ENCODE measurements at places on chromosomes 5 and 9.

GRCh38 chr9:4356306-4356705 is 56.4 kb upstream of the GLIS3 start:
- DNase-seq: no peak

DNA sequence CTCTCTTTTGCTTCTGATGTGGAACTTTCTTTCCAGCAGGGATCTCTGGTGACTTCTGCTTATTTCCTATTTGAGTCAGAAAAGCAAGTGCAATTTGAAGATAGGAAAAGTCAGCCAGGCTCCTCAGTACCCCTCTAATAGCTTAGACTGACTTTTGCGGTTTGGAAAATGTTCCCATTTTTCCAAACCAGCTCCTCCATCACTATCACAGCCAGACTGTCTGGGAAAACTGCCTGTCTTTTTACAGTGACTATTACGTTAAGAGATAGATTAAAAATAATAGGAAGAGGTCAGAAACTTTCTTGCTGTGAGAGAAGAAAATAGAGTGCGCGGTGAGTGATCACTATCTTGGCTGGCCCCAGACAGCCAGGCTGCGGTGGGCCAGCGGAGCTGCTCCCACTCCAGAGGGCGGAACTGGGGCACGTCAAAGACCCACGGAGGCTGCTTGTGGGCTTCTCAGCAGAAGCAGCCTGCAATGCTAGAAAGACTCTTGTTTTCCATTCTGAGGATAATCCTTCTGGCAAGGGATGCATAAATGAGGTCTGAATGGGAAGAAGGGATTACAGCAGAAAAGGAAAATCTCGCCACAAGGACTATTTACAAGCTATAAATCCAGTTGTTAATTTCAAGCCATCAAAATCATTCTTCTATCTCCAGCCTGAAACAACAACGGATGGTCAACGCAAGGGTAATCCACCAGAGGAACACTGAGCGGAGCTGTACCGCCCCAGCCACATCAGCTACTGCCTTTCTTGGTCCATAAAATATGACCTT is 151.0 kb upstream of the MSX2 start:
- no peak for DNase-seq

- no peak for DNase-seq
Observed at GRCh38 chr9:84003246-84003645, 22.6 kb downstream of the RMI1 start.

- no peak for DNase-seq
Observed at GRCh38 chr5:6583049-6583880, 49.6 kb downstream of the NSUN2 start.

DNA sequence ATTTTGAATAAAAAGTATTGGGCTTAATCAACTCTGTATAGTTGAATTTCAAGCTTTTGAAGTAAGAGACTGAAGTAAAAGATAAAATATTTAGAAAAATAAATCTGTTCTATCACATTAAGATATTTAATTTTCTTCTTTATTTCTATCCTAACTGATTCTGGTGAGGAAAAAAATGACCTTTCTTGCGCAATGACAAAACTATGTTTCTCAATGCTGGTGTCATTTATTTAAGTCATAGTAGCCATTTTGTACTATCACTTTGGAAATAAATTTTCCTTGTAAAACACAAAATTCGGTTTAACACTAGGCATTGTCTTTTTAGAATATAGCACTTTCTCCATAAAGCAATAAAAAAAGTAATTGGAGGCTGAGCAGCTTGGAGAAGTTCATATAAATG is 728.0 kb downstream of the CDH9 start:
- DNase-seq: no peak

- DNase-seq: no peak
Observed at GRCh38 chr5:95842854-95843544, 20.5 kb upstream of the GLRX start.

DNA sequence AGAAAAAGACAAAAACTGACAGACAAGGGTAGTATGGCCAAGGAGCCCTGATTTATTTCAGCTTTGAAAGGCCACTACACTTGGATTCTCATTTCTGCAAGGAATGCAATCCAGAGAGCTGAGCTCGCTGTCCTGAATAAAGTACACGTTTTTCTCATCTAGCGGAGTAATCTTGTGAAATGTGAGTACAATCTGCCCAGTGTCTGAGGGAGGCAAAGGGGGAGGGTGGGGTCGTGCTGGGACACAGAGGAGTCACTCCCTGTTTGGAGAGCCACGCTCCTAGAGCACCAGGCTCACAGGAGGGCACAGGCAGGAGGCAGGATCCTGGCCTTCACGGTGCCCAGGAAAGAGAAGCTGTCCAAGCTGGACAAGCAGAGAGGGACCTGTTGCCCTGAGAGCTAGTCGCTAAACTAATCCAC is 51.0 kb upstream of the IFNK start:
- DNase-seq: no peak

DNA sequence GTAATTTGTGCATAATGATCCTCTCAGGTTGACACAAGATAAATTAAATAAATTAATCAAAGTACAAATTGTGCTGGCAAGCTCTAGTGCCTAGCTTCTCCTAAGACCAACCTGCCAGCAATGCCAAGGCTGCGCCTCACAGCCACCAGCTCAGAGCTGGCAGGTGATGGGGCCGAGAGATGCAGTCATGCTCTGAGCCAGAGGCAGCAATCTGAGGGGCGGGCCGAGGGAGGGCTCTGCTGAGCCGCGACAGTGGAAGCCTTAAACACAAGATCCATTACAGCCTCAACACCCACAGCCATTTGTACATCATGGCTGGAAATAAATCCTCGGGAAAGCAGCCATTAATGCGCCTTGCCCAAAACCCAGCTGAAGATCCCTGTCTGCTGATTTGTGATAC is 20.3 kb downstream of the MED27 start:
- DNase-seq: no peak

DNA sequence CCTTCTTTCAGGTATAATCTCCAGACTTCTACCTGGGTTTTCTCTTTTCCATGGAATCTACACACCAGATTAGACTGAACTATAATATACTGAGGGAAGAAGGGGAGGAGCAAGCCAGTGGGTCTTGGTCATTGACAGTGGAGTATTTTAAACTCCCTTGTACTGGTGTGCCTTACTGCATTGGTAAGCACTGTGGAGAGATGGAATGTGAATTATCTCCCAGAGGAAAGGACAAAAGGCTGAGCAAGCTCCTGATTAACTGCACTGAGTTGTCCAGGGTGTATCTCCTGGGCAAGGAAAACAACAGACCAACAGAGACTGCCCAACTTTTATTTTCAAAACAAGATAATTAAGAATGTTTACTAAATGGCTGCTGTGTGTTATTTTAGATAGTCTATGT is 29.8 kb upstream of the SLCO6A1 start:
- no peak for DNase-seq

GRCh38 chr5:129803403-129803802 is 55.5 kb downstream of the MINAR2 start:
- no peak for DNase-seq

GRCh38 chr9:76725011-76725546 is 39.2 kb upstream of the PCA3 start:
- DNase-seq: no peak

GRCh38 chr5:37015795-37016666 is 139.5 kb downstream of the NIPBL start:
- no peak for DNase-seq

GRCh38 chr9:129202613-129203555 is 24.8 kb upstream of the IER5L start:
- no peak for DNase-seq

DNA sequence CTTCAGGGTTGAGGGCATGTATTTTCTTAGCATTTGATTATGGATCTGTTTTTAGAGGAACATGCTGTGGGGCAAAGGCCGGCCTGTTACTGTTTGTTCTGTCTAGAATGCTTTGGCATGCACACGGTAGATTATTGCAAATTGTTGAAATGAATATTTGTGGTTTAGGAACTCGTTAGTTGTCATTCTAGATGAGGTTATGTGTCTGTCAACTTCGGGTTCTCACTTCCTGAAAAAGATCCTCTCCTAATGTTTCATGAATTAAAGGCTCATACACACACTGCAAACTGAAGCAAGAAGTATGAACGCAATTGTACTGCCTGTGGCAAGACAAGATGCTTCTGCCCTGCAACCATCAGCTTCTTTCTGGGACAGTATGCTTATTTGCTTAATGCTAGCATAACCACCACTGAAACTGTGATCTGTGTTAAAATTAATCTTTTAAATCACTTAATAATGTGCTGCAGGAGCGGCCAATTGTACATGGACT is 99.6 kb downstream of the BASP1 start:
- no peak for DNase-seq

DNA sequence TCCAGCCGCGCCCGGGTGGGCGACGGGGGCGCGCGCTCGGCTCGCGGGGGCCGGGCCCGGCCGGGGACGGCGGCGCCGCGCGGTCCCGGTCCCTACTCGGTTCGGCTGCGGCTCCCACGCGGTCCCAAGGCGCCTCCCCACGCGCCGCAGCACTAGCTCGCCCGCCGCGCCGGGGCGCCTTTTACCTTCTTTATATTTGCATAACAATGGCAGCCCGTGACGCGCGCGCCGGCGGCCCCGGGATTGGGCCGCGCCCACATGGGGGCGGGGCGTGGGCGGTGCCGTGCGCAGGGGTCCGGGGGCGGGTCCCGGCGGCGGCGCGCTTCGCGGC is at the start of gene NRARP:
NRARP (minus strand) TSS at position 154 of the 331 bp plus-strand sequence. CDS start 343 bp downstream, outside the sequence.
- no peak for DNase-seq

- peak; percentile 83 for DNase-seq
Observed at GRCh38 chr5:160837749-160838593, 14.0 kb downstream of the ATP10B start.

- no peak for DNase-seq
Observed at GRCh38 chr9:86975036-86975435, 27.7 kb upstream of the GAS1 start.

DNA sequence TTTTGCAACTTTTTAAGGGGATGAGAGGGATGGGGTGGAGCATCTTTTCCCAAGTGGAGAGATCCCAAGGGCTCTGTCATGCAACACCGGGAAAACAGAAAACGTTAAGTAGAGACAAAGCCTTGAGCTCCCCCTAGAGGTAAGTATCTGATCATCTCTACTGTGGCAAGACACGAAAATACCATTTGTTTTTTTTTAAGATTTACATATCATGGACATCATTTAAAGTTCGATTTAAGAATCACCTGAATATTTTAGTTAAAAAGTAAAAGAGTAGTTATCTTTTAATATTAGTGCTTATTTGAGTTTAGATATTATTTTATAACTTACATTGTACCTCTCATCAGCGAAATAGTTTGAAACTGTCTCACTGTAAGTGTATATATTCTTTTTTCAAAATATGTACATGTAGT is 200.4 kb downstream of the LRRC70 start:
- no peak for DNase-seq

GRCh38 chr5:90484540-90484939 is 9.9 kb downstream of the POLR3G start:
- no peak for DNase-seq

- no peak for DNase-seq
Observed at GRCh38 chr9:89749500-89750116, 144.8 kb downstream of the GADD45G start.

GRCh38 chr5:9712506-9712905 is 82.4 kb upstream of the TAS2R1 start:
- peak; percentile 77 for DNase-seq

GRCh38 chr9:23789529-23790254 is 36.3 kb downstream of the ELAVL2 start:
- no peak for DNase-seq

DNA sequence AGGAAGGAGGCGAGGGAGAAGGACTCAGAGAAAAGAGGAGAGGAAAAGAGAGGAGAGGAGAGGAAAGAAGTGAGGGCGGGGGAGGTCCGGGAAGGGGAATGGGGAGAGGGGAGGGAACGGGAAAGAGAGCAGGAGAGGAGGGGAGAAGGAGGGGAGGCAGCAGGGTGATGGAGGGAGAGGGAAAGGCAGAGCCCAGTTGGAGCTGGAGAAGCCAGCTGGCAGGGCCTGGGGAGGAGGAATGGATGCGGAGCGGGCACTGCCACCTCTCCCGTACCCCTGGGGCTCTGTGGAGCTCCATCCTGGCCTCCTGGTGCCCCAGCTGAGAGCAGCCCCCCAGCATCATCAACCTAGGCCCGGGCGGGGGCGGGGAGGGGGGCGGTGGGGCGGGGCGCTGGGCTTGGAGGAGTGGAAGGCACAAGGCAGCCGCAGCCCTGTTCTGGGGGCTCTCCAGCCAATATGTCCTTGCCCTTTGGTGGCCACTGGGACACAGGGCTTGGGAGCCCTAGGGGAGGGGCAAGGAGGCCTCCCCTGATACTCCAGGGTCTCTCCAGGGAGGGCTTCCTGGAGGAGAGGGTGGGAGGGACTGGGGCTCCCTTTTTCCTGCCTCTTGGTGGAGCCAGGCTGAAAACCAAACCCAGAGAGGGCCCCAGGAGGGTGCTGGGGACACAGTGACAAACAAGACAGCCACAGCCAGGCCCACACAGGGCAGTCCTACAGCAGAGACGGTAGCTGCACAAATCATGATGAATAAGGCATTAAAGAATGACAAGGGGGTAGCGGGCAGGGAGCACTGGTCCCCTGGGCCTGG is 123.7 kb downstream of the C9orf50 start:
- no peak for DNase-seq

GRCh38 chr5:5969942-5970483 is 408.3 kb downstream of the MED10 start:
- no peak for DNase-seq

- DNase-seq: peak; percentile 26
Observed at GRCh38 chr9:77486968-77487367, 161.2 kb downstream of the GNA14 start.

- DNase-seq: no peak
Observed at GRCh38 chr5:133928587-133929393, 39.6 kb downstream of the C5orf15 start.

DNA sequence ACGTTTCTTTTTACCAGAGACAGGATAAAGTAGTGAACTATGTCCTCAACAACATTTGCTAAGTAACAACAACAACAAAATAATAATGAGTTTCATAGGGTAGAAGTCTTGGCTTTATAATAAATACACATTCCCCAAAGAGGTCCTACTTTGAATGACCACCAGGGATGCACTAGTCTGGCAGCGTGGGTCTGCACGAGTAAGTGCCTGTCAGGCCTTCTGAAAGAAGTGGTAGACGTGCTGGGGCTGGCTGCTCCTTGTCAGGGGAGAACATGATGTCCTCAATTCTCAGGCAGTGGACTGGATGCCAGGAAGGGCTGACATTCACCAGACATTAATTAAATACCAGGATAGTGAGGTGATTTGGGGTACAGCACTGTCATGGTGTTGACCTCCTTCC is 331.1 kb downstream of the TMEM38B start:
- DNase-seq: no peak

- DNase-seq: no peak
Observed at GRCh38 chr9:133864011-133864410, 125.9 kb upstream of the SARDH start.

Data from epithelial cell of prostate (primary cell).